ENCODE measurements at places on chromosomes 6 and 20.

DNA sequence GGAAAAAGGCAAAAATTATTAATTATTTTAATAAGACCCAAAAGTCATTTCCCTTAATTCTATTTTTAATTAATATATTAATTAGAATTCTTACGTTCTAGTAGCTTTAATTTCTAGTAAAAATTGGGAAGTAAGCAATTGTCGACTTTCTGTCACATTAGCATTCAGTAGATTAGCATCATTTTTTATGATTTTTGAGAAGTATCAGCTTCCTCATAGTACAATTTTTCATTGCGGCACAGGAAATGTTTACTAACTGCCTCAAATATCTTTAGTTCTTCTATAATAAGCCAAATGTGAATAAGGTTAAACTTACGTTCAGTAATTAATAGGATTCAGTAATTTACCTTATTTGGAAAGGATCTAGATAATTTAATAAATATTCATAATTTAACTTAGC is 687.4 kb downstream of the EPM2A start:
- no peak for DNase-seq

GRCh38 chr20:24370249-24370648 is 99.2 kb upstream of the SYNDIG1 start:
- no peak for DNase-seq

GRCh38 chr20:48631114-48632016 is 196.4 kb downstream of the PREX1 start:
- no peak for DNase-seq

GRCh38 chr6:21935561-21936028 is 342.0 kb downstream of the SOX4 start:
- no peak for DNase-seq

- no peak for DNase-seq
These were observed 694.7 kb downstream of the HTR1B start for GRCh38 chr6:76768556-76768955.

- no peak for DNase-seq
These were observed 382.7 kb downstream of the UTRN start for GRCh38 chr6:144667532-144668503.

- DNase-seq: no peak
These were observed at the start of gene RAET1L for GRCh38 chr6:150025201-150025917. TSS of gene RAET1L (minus strand) at chr6:150025532. CDS start at chr6:150025471, 61 bp downstream.
